ENCODE measurements at places on chromosomes 2 and 18.

DNA sequence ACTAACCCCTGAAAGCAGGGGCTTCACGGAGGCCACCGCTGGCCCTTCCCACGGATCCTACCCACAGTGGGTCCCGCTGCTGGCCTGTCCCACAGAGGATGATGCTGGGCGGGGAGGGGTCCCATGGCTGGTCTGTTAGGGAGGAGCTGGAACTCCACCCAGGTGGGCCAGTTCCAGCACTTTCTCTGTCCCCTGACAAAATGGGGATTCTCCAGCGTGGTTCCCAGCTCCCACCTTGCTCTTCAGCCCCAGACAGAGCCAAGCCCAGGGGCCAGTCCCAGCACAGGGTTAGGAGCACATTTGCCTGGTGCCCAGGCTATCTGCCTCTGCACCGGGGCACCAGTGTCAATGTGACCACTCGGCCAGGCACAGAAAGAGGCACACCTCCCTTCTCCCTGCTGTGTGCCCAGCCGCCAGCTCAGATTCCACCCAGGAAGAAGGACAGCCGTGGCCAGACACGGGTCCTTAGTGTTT is 50.0 kb downstream of the ANKMY1 start:
- no peak for DNase-seq

GRCh38 chr2:28654663-28655320 is 96.8 kb upstream of the PPP1CB start:
- no peak for DNase-seq

- no peak for DNase-seq
Observed at GRCh38 chr18:58505181-58505580, 123.7 kb downstream of the ALPK2 start.

GRCh38 chr2:216994353-216994854 is 134.5 kb upstream of the TNP1 start:
- DNase-seq = no peak

DNA sequence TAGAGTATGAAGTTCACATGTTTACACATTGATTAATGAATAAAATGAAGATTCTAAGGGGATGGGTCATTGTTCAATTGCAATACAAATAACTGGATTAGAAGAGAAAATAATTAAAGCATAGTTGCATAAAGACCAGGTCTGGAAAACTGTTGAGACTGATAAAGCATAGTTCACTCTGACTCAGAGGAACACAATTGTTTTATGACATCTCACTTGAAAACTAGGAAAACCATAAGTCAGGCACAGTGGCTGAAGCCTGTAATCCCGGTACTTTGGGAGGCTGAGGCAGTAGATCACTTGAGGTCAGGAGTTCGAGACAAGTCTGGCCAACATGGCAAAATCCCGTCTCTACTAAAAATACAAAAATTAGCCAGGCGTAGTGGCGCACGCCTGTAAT is 46.7 kb downstream of the PLA2R1 start:
- DNase-seq = no peak

- DNase-seq = no peak
Observed at GRCh38 chr18:13610555-13611141, 115.7 kb downstream of the FAM210A start.

DNA sequence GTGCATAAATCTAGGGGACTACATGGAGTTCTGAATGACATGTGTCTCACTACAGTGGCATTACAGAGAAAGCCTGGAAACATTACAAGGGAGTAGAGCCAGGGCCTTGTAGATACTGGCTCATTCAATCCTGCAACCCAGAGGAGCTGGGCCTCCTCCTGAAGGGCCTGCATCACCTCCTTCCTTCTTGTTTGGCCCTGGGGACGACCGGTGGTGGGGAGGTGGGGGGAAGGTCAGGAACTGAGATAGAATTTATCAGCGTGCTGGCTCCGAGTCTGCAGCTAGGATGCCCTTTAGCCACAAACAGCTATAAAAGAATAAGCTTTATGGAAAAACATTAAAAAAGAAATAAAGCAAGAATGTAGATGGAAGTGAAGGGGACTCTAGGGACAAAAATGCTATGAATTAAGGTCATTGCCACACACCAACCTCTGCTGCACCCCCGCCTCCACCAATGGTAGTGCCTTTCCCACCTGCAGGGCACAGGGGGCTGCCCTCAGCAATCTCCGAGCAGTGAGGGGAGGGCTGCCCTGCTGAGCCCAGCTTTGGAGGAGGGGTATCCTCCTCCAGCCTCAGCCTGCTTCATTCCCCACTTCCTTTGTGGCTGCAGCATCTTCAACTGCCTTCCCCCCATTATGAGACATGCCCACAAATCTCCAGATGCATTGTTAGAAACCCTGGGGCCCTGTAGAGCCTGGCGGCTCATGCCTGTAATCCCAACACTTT is 149.0 kb downstream of the MSH2 start:
- no peak for DNase-seq

- no peak for DNase-seq
Observed at GRCh38 chr2:239687441-239687840, 286.6 kb upstream of the HDAC4 start.

DNA sequence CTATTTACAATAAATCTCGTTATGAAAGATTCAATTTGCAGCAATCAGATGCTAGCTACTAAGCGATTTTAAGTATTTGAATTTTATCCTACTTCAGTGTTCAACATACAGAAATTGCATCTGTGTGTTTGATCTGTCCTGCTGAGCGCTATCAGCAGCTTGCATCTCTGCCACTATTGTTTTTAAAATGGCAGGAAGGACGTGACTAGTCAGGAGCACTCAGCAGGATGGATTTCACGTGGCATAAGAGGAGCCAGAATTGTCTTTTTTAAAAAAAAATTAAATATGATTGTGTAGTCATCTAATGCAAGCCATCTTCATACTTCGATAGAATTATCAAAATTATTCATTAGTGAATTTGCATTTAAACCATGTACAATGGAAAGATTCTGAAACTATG is 2.8 kb upstream of the KLHL14 start:
- DNase-seq = no peak

GRCh38 chr2:76506538-76506937 is 795.8 kb upstream of the GCFC2 start:
- DNase-seq = no peak

DNA sequence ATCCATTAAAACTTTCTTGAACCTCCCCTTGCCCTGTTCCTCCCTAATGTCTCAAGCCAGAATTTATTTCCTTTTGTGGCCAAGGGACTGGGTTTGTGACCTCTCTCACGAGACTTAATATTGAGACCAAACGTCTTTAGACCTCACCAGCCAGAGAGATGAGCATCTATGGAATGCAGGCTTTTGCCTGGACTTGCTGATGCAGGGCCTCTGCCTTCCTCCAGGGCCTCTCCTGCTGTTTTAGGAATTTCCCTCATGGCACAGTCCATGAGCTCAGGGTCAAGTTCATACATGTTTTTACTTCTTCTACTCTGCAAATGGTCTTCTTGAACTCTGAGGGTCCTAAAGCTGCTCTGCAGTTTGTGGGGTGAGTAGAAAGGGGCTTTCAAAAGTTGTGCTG is 22.3 kb downstream of the IL1B start:
- no peak for DNase-seq

- no peak for DNase-seq
Observed at GRCh38 chr2:237043866-237044265, 41.8 kb upstream of the COPS8 start.

DNA sequence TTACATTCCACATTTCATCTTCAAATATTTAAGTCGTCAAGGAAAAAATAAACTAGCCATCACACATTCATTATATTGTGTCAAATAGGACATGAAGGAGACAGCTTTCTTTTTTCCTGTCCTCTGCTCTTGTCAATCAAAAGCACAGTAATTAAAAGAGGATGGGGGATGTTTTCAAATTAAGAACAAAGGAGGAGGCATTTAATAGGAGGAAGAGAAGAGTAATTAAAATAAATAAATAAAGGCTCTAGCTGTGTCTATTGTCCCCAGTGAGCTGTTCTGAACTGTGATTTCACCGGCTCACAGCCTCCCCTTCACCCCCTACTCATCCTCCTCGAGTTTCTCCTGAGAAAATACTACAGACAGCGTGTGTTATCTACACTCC is 1377.1 kb upstream of the PIK3C3 start:
- DNase-seq = no peak

GRCh38 chr2:110747522-110748488 is 15.4 kb downstream of the ACOXL start:
- DNase-seq = no peak

DNA sequence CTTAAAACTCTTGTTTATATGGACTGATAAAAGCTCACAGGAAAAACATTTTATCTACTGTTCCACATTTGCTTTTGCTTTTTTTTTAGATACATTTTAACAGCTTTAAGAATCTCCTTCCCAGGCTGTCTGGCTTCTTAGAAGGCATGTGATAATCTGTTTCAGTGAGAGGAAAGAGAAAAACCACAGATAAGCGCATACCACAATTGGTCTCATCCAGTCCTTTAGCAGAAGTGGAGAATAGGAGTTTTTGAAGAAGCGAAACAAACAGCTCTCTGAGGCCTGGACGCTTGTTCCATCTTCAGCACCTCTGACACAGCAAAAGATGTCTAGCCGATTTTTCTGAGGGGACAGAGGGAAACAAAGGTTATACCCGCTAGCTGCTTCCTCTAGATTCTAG is 37.6 kb downstream of the RMC1 start:
- DNase-seq = peak; percentile 19

DNA sequence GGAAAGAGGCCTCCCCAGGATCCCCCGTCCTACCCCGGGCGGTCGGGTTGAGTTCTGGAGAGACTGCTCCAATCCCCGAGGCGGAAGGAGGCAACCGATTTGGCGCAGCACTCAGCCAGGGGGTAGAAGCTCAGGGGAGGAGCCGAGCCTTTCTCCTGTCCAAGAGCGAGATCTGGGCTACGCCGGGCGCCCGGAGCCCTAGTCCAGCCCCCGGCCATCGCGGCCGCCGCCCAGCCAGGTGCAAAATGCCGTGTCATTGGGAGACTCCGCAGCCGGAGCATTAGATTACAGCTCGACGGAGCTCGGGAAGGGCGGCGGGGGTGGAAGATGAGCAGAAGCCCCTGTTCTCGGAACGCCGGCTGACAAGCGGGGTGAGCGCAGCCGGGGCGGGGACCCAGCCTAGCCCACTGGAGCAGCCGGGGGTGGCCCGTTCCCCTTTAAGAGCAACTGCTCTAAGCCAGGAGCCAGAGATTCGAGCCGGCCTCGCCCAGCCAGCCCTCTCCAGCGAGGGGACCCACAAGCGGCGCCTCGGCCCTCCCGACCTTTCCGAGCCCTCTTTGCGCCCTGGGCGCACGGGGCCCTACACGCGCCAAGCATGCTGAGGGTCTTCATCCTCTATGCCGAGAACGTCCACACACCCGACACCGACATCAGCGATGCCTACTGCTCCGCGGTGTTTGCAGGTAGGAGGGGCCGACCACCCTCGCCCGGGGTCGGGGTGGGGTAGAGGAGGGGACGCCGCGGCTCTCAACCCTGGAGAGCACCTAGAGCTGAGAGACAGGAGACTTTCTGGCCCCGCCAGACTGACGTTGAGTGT is at the start of gene DYSF:
TSS of gene DYSF (plus strand) at position 158 of the 817 bp plus-strand sequence.
- no peak for DNase-seq

DNA sequence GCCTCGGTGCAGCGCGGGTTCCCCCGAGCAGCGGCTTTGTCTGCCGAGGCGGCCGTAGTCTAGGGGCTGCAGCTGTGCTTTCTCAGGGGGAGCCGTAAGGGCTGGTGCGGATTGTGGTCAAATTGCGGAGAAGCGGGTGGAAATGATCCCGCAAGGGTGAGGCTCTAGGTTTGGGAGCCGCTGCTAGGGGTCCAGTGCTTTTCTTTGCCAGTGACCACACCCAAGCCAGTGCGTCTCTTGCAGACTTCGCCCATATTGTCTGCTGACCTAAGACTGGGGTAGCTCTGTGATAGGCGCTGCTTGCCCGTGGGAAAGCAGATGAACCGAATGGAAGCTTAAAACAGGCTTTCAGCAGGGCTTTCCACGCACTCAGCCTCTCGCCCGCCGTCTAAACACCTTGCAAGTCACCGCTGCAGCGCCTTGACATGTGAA is 2.1 kb downstream of the DPYSL5 start:
- DNase-seq = no peak

GRCh38 chr2:196143730-196144131 is 27.6 kb downstream of the STK17B start:
- DNase-seq = no peak

DNA sequence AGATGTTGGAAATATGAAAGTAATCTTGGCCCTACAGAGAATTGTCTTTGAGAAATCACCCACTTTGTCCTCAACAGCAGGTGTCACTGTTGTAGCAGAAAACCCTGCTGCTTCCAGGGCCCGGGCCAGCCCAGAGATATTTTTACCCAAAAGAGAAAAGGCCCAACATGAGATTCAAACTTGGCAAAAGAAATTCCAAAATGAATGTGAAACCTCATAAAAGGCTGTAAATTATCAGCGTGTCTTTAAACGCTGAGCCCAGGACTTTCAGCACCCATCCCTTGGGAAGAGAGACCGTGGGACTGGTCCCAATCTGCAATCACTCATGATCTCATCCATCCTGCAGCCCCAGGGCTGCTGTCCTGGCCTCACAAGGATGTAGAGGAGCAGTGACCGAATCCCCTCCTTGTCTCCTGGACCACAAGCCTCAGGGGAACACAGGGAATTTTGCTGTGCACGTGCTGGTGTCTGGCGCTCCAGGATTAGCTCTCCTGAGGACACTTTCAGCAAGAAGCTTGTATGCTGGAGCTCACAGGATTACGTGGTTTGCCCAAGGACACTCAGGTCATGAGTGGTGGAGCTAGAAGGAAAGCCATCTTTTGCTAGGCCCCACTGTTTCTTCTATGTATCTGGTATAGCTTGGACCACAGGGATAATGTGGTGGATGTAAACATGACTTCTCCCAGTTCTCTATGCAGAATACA is 202.1 kb downstream of the RNF144A start:
- no peak for DNase-seq

DNA sequence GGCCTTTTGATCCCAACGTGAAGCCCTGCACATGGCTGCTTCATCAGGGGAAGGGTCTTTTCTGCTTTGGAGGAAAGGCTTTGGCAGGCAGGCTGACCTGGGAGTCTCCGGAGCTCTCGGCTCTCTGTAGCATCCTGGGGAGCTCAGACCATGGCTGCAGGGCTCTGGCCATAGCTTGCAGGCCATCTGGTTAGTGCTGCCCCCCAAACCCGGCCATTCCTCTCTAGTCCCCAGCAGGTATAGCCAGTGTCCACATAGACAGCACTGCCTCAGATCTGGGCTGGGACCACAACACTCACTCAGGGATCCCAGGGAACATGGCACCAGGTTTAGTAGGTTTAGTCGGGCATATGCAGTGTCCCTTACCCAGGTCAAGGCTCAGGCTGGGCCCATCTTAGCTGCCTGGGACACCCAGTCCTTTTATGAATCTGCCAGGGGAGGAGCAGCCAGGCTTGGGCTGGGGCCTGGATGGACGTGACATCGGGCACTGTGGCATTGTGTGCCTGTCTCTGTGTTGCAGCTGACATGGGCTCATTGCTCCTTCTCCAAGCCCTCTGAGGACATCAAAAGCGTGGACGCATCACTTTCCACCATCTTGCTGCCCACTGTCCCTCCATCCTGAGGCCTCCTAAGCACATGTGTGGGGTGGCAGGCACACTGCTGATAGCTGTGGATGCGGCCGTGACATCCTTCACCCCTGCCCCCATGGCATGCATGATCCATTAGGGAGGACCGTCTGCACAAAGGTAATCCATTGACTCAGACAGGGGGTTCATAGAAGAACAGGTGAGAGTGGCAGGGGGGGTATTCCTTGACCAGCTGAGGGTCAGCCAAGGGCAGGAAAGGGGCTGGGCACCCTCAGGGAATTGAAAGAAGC is 19.2 kb upstream of the GPR35 start:
- no peak for DNase-seq

All from KG1 (cell line).